Stimulated activated CD8-positive, alpha-beta memory T cell treated with anti-CD3 and anti-CD28 coated beads, Interleukin-4, amount 100 ng/mL, for 1 hour (primary cell): ENCODE measurements at places on chromosomes 12 and 14.

- no peak for DNase-seq
Observed at GRCh38 chr12:117850048-117850447, 118.7 kb downstream of the KSR2 start.

- no peak for DNase-seq
Observed at GRCh38 chr14:66992776-66993175, 196.5 kb upstream of the GARIN2 start.

DNA sequence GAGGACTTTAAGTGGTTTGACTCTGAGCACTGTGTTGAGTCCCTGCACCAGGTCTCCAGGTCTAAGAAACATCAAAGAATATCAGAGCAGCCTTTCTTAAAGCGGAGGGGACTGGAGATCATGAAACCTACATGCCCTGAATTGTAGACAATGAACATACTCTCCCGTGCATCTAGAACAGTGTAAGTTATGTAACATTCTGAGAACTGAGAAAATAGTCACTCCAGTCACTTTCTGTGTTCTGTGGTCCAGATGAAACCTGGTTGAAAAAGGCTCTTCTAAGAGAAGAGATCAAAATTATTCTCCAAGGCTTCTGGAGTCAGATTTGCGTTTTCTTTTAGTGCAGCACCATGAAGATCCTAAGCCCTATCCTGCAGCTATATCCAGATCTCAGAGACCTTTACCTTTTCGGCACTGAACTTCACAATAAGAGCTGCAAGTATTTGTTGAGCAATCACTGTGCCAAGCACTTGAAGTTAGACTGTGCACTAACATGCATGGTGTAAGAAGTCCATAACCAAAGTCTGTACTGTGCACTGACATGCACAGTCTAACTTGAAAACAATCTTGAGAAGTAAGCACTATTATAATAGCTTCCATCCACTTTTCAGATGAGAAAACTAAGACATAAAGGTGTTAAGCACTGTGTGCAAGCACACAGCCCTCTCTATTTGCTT is 65.6 kb upstream of the TMEM263 start:
- DNase-seq: no peak

- no peak for DNase-seq
Observed at GRCh38 chr14:76331328-76332011, 44.5 kb upstream of the ESRRB start.

- DNase-seq: no peak
Observed at GRCh38 chr12:121738340-121738858, 25.8 kb downstream of the TMEM120B start.

- no peak for DNase-seq
Observed at GRCh38 chr12:56990648-56991318, 15.6 kb downstream of the ZBTB39 start.

DNA sequence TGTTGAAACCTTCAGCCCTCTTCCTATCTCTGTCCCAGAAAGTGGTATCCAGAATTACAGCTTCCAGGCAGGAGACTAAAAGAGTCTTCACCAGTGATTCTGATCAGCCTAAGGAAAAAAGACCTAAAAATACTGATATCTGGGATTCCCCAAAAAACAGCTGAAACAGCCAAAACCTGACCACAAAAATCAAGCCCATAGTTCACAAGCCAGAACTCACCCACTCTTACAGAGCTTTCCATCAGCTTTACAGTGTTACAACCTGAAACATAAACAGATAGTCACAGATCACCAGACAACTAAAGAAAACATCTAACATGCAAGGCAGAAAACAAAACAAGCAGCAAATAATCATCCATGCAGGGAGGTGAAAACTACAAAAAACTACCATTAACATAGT is 26.0 kb upstream of the TSPAN8 start:
- no peak for DNase-seq

DNA sequence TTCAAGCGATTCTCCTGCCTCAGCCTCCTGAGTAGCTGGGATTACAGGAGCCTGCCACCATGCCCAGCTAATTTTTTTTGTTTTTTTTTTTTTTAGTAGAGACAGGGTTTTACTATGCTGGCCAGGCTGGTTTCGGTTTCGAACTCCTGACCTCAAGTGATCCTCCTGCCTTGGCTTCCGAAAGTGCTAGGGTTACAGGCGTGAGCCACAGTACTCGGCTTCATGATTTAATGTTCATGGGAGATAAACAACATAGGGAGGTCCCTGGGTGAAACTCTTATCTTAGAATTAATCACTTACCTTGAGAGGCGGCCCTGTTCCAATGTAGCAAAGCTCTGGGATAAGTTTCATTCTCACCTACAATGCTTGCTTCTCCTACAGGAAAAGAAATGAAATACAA is 48.3 kb downstream of the SEL1L start:
- DNase-seq: no peak

- no peak for DNase-seq
Observed at GRCh38 chr12:114976372-114976771, 292.4 kb upstream of the TBX3 start.

DNA sequence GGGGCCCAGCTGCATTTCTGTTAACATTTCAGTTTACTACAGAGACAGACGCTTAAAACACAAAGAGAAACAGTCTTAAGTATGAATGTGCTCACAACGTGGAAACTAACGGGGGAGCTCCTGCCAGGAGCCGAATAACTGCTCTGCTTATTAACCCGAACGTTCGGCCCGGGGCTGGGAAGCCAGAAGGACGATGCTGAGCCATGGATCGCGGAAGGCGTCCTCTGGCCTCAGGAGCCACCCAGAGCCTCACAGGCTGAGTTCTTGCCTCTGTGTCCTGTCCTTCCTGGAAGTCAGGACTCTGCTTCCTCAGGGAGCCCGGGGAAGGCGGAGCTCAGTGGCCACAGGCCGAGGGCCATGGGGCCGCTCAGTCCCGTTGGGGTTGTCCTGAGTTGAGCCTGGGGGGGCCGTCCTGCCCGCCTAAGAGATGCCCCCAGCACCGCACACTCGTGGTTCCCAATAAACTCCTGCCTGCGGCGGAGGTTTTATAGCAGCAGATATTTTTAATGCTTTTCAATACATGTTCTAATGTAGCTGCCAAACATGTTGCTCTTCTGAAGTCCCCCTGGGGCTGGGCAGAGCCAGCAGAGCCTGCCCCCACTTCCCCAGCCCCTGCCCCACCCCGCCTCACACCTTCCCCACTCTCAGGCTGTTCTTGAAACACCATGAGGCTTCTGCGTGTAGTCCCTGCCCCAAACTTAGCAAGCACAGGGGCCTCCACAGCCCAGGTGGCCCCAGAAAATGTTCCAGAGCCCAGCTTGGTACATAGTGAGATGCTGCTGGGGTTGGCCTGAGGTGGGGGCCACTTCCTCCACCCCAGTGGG is 3.4 kb upstream of the TEX22 start:
- DNase-seq: no peak

GRCh38 chr14:72608391-72609204 is 285.3 kb downstream of the DPF3 start:
- no peak for DNase-seq

DNA sequence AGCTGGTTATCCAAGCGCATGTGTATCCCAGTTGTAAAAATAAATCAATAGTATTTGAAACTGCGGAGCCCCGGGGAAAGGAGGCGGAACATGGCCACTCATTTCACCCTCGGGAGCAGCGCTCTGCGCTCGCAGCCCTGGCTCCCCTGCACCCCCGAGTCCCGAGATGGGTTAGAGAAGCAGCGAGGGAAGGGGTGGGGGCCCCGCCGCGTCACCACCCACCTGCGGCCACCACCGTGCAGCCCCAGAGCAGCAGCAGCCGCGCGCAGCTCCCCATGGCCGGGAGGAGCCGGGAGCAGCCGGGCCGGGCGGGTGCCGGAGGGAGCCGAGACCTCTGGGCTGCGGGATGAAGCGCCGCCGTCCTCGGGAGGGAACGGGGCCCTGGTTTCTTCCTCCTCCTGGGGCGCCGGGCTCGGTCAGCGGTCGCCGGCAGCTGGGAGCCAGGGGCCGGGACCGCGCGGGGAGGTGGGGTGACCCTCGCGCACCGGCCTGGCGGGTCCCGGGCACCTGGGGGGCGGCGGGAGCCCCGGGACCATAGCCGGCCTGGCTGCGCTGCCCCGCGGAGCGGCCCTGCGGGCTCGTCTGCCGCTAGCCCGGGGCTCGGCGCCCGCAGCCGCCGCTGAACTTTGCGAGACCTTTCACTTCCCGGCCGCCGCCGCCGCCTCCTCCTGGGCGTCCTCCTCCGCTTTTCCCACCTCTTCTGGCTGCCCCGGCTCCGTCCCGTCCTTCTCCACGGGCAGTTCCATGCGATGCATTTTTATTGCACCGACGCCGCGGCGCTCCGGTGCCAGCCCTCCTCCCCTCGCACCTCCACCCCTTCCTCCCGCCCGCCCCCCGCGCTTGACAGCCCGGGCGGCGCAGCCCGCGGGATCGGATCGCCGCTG is at the start of gene NTN4:
NTN4 (minus strand) TSS at position 732 of the 884 bp plus-strand sequence; CDS start at position 277, 455 bp downstream.
- no peak for DNase-seq

- no peak for DNase-seq
Observed at GRCh38 chr14:52951681-52952554, 1.1 kb upstream of the FERMT2 start.

- DNase-seq: no peak
Observed at GRCh38 chr14:34496679-34497513, 34.9 kb upstream of the SPTSSA start.

DNA sequence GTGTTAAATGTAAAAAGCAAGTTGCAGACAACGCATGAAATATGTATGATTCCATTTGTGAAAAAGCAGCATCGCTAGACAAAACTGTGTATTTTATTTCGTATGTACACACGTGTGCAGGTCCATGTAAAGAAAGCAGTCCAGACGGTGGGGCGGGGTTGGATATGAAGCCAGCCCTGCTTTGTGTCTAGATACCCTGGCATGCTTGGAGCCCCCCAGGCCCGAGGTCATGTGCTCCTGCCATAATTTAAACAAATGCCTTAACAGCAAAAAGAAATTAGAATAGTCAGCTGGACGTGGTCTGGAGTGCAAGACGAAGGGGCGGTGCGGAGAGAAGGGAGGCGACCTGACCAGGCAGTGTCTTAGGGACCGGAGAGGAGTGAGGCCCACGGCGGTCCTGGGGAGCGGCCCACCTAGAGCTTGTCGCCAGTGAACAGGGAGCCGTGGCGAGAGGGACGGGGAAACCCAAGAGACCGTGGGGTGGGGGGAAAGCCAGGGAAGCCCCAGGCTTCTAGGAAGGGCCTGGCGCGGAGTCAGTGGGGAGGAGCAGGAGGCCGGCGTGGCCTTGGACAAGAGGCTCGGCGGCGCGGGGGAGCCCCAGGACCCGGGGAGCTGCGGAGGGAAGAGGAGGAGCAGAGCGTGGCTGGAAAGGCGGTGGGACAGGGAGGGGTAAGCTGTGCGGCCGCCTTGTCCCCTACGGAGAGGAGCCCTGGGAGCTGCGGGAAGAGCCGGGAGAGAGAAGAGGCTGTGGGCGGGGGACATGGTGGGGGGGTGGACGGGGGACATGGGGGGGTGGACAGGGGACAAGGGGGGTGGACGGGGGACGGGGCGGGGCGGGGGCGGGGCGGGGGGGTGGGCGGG is 118.5 kb upstream of the C14orf180 start:
- DNase-seq: no peak

DNA sequence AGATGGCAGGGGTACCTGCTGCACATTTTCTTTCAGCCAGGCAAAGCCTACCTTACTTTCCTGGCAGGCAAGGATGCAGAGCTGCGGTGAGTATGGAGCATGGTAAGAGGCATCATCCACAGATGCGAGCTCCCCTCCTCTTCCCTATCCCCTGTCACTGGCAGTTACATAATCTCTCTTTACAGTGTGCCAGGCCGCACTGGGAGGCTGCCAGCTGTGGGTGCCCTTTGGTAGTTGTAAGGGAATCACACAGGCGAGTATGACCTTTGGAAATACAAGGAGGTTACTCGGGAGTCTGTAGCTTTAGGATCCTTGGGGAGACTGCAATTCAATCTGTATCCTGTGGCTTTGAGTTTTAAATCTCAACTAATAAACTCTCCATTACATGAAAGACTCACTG is 132.5 kb downstream of the KTN1 start:
- no peak for DNase-seq

DNA sequence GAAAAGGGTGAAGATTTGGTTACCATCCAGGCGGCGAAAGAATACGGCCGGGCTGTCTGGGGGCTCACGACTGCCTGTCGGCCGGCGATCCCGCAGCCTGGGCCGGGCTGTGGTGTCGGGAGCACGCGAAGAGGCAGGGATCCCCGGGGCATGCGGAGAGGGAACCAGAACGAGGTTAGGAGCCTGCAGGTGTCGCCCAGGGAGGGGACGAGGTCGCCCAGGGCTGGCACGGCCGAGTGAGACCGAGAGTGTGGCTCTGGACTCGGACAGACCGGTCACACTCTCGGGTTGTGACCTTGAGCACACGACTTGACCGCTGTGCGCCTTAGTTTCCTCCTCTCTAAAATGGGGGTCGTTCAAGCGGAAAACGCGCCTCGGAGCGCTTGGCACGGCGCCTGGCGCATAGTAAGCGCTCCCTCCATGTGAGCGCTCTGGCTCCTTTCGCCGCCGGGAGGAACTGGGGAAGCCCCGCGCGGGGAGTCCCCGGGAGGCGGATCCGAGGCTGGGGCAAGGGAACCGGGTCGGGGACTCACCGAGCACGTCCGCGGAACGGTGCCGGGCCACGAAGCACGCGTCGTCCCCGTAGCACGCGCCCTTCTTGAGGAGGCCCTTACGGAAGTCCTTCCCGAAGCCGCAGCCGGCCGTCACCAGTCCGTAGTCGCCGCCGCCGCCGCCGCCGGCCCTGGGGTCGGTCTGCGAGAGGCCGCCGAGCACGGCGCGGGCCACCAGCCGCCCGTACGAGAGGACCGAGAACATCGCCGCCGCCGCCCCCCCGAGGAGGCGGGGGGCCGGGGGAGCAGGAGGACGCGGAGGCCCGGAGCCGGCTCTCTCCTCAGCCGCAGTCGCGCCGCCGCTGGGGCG is 612 bp downstream of the PPTC7 start:
- DNase-seq: peak; percentile 65

DNA sequence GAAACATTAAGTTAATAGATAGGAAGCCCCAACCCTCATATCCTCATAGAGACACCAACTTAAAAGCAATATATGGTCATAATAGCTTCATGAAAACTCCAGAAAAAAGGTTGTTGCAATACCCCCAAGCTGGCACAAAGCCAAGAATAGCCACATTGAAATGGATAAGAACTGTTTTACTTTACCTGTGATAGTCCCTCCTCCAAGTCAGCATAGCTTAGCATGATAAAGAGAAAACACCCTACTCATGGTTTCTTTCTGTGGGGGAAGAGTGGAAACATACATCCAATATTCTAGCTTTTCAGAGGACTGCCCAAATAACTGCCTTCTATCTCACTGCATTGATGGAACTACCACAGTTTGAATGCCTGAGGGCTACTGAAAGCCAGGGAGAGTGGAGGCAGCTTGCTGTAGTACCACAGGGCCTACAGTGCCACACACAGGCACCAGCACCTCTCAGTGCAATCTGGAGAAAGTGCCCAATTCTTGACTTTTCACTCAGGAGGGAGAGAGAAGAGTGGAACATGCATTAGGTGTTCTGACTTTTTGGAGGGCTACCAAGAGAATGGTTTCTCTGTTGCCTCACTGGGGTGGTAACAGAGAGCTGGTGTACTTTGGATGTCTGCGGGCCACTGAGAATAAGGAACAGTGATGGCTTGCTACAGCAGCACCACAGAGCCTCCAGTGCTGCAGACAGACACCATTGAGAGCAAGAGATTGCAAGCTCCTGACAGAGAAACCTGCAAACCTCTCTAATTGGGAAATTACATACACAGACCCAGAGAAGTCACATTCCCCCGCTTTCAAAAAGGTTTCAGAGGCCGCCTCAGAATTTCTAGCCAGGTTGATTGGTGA is 157.1 kb upstream of the GARIN2 start:
- no peak for DNase-seq
